Cardiac muscle cell (in vitro differentiated cells and primary cell): ENCODE measurements at places on chromosomes 11 and 22. TPM values are rescaled to one million over a fixed set of nuclear protein-coding genes. Genes with fewer than 3 reads are reported as not detected.

GRCh38 chr22:50228366-50228765, 16.5 kb downstream of the TUBGCP6 start:
- DNase-seq, result no peak

GRCh38 chr11:30567120-30567519, 19.0 kb downstream of the MPPED2 start:
- no peak for DNase-seq

DNA sequence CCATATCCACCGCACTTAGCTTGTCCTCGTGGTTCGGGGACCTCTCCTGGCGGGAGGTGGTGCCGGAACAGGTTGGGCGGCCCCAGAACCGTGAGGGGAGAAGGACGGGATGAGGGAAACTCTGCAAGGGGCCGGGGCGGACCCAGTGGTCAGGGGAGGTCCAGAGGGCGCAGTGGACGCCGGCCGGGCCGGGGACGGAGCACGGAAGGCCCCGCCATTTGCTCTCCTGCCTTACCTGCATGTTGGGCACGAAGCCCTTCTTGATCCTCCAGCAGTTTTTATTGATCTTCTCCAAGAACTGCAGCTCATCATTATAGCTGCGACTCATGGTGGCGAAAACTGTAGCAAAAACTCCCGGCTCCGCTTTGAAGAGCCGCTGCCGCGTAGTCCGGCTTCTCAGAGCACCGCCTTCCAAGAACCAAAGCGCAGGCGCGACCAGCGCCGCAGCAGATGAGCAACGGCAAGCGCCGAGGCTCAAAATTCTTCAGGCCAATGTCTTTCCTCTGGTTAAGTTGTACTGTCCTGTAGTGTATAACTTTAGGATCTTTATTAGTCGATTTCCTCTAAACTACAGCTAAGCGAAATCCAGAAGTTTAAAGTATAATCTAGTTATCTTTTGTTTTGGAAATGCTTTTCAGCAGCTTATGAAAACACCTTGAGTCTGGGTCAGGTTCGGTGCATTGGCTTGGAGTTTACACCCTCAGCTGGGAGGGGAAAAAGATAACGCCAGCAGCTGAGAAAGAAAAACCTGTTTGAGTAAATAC, at the start of gene RTCB:
RTCB (minus strand) TSS at position 419 of the 764 bp plus-strand sequence; CDS start at position 328, 91 bp downstream.
- DNase-seq, result peak; percentile 95

GRCh38 chr11:6747097-6747668, 24.6 kb downstream of the OR2AG2 start:
- DNase-seq, result no peak

MRGPRX3 gene
- total RNA-seq, result not detected in 2 replicates

HORMAD2 gene
- total RNA-seq, result not detected in 2 replicates

OR51G1 gene
- not detected in 2 replicates for total RNA-seq
